ENCODE measurements at places on chromosomes 2 and 18.
A peak's percentile ranks its signal among the peaks of the same experiment; 100 is the strongest.

DNA sequence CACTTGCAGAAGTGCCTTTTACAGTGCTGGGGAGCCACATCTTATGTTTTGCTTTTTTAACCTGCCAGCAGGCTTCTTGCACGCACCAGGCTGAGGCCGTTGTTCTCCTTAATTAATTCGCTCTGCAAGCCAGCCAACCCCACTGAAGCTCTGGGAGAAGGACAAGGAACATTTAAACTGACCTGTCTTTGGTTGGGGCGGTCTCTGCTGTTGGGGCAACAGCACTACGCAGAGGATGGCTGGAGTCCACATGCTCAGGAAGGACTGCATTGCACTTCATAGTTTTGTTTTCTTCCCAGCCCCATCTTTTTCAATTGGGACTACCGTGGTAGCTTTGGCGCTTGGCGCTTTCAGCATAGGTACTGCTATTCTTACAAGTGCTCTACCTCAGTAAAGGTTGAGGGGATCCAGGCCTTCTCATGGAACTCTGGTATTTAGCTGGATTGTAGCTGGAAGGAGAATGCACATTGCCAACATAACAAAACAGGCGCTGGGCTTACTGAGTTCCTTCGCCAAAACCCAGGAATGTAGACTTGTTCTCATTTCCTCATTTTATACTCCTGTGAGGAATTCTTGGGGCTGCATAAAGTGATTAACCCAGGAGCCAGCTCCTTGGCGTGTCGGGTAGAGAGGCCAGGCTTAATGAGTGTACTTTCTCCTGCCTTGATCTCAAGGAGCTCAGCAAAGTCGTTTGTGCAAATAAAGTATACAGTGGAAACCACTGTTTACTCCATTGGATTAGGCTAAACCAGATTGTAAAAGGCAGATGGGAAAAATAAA, 146.2 kb downstream of the PRKCE start:
- DNase-seq = no peak

DNA sequence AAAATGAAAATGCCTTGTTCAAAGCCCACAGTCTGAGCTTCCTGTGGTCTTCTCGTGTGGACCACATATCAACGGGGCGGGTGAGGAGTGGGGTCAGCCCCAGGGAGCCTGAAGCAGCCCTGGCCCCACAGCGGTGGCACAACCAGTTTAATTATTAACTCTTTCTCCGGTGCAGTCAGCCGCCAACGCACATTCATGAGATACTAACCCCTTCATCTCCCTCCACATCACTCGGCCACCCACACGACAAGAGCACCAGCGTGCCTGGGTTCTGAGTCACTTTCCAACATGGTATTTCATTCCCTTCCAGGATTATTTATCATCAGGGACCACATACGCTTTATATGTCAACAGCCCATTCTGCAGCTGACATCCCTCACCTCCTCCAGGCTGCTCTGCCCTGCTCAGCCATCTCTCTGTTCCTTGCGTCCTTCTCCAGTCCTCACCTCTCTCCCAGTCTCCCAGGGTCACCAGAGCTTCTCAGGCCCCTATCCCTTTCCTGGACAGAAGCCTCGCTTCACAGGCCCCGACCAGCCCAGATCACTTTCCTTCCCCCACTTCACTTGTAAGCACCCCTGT, 48.0 kb upstream of the ID2 start:
- DNase-seq = no peak

DNA sequence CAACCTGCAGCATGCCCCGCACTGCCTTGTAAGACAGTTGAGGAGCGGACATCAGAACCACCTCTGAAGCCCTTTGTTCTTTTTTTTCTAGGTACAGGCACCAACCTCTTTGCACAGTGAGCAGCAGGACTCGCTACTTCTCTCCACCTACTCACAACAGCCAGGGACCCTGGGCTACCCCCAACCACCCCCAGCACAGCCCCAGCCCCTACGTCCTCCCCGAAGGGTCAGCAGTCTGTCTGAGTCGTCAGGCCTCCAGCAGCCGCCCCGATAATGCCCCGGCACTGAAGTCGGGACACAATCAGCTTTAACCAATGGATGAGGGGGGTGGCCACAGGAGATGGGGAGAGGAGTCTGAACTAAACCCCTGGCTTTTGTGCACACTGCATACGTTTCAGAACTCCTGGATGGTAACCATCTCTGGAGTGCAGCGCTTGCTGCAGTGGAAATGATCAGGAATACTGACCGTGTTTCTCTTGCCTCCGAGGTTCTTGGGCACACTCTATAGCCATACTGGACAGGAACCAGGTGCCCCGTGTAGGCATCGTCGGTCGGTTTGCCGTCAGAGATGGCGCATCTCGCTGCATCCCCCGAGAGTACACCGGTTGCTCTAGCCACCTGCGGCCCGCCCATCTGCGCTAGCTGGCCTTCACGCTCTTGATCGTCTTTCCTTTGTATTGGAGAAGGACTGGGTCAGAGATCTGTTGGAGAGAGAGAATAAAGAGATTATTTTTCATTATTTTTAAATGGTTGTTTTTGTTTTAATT, 6.6 kb upstream of the RPL31 start:
- no peak for DNase-seq

DNA sequence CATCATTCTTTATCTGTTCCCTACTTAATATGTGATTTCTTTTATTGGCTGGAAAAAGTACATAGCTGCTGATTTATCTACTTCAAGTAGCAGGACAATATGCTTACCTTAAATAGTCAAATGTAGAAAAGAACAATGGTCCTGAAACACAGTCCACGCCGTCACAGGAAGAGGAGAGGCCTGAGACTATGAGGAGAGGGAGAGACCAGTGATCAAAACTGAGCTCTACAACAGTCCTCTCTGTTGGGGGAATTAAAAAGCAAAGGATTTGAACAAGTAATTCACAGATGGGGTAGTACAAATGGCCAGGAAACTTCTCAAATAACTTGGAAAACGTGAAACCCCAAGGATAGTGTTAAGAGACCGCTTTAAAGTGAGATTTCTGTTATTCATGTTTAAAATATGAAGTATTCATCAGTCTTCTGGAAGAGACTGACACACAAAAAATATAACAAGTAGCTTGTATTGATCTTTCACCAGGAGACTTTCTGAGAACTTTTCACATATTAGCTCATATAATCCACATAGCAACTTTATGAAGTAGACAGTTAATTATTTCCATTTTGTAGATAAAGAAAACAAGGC, 20.2 kb downstream of the SCYGR8 start:
- no peak for DNase-seq

DNA sequence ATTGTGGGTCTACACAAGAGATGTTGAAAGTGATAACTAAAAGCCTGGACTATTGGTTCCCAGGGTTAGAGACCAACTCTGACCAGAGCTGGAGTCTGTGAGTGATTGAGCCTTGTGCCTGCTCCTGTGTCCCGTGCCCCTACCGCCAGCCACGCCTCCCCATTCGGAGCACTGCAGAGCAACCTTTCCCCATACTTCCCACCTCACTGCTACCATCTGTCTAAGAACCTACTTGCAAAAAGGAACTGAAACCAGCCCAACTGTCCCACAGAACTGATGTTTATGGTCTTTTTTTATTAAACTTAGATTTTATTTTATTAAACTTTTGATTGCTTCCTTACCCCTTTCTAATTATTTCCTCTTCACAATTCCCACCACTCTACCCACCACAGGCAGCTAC, 300.3 kb upstream of the MGAT5 start:
- DNase-seq = no peak

GRCh38 chr2:204669382-204669781, 124.1 kb downstream of the PARD3B start:
- DNase-seq = no peak

DNA sequence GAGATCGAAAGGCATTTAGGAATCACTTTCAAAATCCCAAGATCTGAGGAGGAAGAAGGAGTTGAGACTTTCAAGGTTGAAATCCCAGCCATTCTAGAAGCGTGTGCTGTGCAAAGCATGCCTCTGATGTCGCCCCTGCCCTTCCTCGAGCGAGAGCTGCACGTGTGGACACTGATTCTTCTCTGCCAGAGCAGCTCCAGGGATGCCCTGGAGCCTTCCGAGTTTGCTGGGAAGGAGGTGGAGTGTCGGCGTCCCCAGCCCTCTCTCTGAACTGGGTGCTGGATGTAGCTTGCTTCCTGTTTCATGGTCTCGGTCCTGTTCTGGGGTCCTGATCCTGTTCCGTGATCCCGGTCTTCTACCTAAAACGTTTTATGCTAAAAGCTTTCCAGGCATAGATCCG, 76.1 kb downstream of the TWIST2 start:
- DNase-seq = peak; percentile 18

DNA sequence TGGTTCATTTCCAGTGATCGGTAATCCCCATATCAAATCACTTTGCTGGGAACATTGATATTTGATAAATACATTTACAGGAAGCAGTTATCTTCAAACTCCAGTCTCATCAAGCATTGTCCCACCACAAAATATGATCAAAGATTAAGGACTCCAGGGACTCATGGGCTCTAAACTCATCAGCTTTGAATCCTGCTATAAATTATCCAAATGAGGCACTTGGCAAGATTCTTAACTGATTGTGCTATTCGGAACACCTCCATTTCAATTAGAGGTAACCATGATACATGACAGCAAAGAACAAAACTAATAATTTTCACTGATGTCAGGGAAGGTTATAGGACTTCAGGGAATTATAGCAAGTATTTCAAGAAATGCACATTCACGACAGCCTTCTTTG, 1088.1 kb upstream of the PIK3C3 start:
- no peak for DNase-seq

GRCh38 chr2:220006152-220006621, 378.8 kb downstream of the SLC4A3 start:
- no peak for DNase-seq

GRCh38 chr2:121898483-121898882, 143.0 kb downstream of the TSN start:
- DNase-seq = no peak

GRCh38 chr2:68839260-68839833, 31.9 kb downstream of the BMP10 start:
- DNase-seq = no peak

DNA sequence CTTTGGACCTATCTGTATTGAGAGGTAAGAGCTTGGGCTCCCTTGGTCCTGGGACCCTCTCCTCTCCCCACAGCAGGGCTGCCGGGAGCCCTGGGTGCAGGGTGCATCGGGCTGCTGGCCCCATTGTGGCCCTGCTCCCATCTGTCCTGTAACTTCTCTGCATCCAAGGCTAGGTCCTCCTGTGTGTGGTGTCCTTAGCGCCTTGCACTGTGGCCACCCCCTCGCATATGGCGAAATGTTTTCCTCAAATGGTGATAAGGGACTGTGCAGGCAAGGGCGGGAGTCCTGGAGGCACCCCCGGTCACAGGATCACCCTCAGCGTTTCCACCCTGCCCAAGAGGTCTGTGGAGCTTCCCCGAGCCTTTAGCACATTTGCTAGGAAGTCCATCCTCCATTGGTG, 208.2 kb downstream of the SH3RF3 start:
- no peak for DNase-seq

DNA sequence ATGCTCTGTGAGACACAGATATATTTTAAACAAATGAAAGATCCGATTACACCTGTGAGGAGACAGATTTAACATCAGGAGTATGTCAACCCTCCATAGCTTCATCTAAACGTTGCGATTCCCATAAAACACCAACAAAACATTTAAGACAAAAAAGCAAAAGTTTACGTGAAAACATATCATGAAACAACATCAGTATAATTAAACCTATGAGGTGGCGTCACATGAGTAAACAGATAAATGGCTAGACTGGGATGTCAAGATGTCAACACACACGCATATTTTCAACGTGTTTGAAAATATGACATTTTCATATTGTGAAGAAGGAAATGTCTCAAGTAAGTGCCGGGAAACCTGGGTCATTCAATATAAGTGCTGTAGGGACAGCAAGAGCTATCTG, 25.5 kb upstream of the GPC1 start:
- DNase-seq = no peak

- DNase-seq = peak; percentile 37
Measured at GRCh38 chr2:20520128-20520527, 73.3 kb downstream of the RHOB start.

- no peak for DNase-seq
Measured at GRCh38 chr2:163132850-163133249, 294.3 kb upstream of the KCNH7 start.

DNA sequence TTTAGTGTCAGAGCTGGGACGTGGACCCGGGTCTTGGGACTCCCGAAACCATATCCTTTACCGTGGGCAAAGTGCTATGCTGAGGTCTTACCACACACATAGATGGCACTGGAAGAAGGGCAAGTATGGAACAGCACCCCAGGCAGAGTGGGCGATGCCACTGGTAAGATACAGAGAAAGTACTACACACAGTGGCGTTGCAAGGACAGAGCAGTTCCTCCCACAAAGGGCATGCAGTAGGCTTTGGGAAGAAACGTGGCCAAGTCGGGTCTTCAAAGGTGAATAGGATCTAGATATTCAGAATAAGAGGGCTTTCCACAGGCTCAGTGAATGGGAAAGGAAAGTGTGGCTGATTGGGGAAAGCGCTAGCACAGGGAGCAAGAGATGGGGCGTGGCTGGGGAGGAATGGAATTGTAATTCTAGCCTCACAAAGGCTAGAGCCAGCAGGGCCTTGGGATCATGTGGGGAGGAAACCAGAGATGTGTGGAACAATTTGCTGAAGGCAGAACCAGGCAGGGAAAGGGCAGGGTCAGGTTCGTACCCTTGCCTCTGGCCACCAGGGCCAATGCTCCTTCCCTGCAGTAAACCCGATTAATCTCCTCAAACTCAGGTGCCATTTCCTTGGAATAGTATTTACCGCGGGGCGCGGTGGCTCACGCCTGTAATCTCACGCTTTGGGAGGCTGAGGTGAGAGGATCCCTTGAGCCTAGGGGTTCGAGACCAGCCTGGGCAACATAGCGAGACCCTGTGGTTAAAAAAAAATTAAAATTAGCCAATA, 36.0 kb downstream of the PCBP1 start:
- DNase-seq = peak; percentile 85

DNA sequence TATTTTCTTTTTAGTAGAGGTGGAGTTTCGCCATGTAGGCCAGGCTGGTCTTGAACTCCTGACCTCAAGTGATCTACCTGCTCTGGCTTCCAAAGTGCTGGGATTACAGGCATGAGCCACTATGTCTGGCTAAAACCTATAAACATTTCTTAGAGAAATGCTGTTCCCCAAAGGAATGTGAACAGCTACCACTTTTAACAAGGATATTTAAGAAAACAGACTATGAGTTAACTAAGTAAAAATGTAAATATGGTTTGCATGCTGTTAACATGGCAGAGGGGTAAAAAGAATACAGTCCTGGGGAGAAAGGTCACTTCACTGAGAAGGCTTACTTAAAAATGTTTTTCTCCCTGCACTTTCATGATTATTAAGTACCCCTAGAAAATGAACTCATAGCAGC, 57.1 kb downstream of the SLC16A14 start:
- no peak for DNase-seq

DNA sequence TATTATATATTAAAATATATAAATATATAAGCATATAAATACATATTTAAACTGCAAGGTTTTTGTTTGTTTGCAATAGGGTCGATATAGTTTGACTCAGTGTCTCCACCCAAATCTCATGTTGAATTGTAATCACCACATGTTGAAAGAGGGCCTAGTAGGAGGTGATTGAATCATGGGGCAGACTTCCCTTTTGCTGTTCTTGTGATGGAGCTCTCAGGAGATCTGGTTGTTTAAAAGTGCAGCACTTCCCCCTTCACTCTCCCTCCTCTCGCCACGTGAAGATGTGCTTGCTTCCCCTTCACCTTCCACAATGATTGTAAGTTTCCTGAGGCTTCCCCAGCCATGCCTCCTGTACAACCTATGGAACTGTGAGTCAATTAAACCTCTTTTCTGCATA, 2137.3 kb upstream of the CELF4 start:
- no peak for DNase-seq
